ENCODE measurements at places on chromosomes 12 and 14. TPM values are rescaled to one million over a fixed set of nuclear protein-coding genes. Genes with fewer than 3 reads are reported as not detected.
A peak's percentile ranks its signal among the peaks of the same experiment; 100 is the strongest.

PRIMA1 gene
- 0.90 TPM for total RNA-seq

LTBP2 gene
- 1.1 TPM for total RNA-seq

TSHR gene
- 0.65 TPM for total RNA-seq

IFNG-AS1 gene
- total RNA-seq: not detected

CD163L1 gene
- 0.83 TPM for total RNA-seq

- DNase-seq: no peak
- H3K36me3 ChIP-seq: no peaks in the 10 kb centered on the region
- H3K27me3 ChIP-seq: peaks cover 4% of the 10 kb centered on the region
- H3K4me1 ChIP-seq: peaks cover 32% of the 10 kb centered on the region
- no peak overlapping the region for H3K4me3 ChIP-seq
These were observed 159.1 kb downstream of the ADGRD1 start for GRCh38 chr12:131112700-131113290.

GRCh38 chr12:30837595-30837994 is 82.8 kb upstream of the CAPRIN2 start:
- no peak overlapping the region for H3K27ac ChIP-seq
- H3K4me3 ChIP-seq: no peak overlapping the region
- H3K4me1 ChIP-seq: no peaks in the 10 kb centered on the region
- no peak for DNase-seq
- peaks cover 60% of the 10 kb centered on the region for H3K27me3 ChIP-seq

DNA sequence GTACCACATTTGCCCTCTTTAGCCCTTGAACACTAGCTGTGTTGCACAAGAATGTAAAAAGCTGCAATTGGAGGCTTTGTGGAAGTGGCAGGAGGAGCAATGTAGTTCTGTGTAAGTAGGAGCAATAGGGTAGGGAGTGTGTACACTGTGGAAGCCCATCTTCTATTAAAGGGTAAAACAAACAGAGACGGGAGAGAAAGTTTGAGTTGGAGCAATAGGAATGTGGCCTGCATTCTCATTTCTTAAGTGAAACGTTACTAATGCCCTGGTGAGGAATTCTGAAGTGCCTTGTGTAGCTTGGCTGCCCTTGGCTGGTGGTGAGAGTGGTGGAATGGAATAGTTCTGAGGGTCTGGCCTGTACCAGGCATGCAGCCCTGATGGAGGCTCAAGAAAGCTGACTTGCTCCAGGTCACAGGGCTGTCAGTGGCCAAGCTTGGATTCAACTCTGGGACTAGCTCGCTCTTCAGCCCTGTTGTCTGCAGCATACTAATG is 38.8 kb upstream of the ATP23 start:
- H3K27me3 ChIP-seq: peaks cover 17% of the 10 kb centered on the region
- no peak for DNase-seq
- H3K4me1 ChIP-seq: peaks cover 23% of the 10 kb centered on the region
- H3K36me3 ChIP-seq: no peaks in the 10 kb centered on the region
- no peak overlapping the region for H3K4me3 ChIP-seq

DNA sequence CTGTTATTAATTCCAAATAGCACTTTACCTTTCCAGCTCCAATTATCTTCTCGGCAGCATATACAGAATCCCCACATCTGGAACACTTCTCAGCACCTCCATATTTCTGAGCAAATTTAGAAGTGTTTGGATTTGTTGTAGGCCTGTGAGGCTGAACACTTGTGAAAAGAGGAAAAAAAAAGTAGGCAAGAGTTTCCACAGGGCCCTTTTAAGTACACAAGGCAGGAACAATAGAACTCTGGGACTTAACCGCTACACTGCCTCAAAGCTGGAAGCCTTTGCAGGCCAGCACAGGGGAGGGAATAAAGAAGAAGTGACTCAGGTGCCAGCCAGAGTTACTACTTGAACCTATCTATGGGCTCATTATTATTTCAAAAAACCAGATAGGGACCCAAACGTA is 18.6 kb downstream of the CSRP2 start:
- H3K4me3 ChIP-seq: no peak overlapping the region
- no peak for DNase-seq
- H3K27ac ChIP-seq: peak overlapping the region; percentile 33
- no peaks in the 10 kb centered on the region for H3K27me3 ChIP-seq
- peaks cover 52% of the 10 kb centered on the region for H3K36me3 ChIP-seq

DNA sequence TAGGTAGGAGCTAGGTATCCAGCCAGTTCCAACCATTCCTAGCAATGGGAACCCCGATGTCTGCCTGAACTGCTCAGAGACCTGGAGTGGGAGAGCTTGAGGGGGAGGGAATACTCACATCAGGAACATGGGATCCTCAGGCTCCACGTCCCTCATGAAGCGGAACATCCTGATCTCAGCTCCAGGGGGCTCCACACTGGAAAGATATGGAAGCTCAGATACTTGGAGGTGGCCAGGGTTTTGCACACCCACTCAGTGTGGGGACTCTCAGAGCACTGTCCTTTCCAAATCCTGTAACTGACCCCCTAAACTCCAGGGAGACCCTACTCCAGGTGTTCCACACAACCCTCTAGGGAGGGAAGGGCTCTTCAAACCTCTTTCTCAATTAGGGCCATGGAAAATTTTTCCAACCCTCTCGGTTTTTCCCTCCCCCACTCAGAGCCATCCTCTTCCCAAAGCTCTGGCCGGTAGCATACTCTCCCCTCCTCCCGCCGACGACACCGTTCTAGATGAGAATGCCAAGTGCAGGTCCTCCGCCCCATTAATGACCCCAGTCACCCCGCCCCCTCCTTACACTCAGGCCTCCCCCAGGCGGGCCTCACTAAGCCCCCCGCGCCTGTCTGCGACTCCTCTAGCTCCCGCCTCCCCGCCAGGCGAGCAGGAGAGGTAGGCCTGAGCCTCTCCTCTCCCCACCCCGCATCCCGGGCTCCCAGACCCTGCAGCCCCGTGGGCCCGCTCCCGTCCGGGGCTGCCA is 597 bp downstream of the MLF2 start:
- peak overlapping the region; percentile 99 for H3K4me3 ChIP-seq
- no peak for DNase-seq

DNA sequence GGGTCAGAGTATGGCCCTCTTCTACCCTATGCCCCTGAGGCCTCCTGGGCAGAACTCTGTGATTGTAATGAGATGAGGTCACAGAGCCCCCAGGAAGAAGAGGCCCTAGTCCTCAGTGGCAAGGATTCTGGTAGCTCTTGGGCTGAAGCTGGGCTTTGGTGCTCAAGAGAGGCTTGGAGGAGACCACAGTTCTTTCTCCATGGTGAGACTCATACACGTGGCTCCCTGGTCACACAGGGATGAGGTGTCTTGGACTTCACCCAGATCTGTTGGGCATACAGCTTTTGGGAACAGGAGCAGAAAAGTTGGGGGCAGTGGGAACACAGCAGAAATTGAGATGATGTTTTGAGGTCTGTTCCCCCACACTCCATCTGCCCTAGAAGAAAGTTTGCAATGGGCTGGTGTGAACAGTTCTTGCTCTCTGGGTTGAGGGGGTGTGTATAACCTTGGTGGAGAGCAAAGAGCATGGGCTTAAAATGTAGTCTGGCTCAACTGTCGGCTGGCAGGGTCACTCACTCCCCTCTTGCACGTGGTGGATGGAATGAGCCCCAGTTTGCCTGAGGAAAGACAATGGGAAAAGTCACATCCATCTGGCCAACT is at the start of gene KRT86:
Gene KRT86, plus strand, starts transcription at position 125 of the 600 bp plus-strand sequence. CDS start 27,272 bp downstream, outside the sequence.
- H3K4me3 ChIP-seq: no peak within 1 kb of the TSS
- peaks cover 37% of the 10 kb centered on the region for H3K27me3 ChIP-seq
- DNase-seq: peak; percentile 43
- peaks cover 5% of the 10 kb centered on the region for H3K4me1 ChIP-seq

- no peaks in the 10 kb centered on the region for H3K4me1 ChIP-seq
- no peaks in the 10 kb centered on the region for H3K36me3 ChIP-seq
- no peak for DNase-seq
These were observed 32.0 kb downstream of the RTL1 start for GRCh38 chr14:100871234-100872186.

DNA sequence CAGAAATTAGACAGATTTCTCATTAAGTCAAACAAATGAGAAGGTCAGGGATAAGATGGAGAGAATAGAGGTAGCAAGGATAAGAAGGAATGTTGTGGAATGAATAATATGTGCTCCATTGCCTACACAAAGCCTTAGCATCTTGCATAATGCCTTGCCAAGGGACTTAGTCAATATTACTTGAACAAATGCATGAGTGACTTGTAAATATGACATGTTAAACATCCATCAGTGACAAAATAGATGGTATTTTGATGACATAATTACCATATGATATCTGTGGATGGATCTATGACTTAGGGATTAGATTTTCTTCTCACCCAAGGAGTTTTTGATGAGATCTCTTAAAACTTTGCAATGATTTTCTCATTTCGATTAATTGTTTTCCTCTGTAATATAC is 194.1 kb upstream of the RASSF8 start:
- DNase-seq: no peak
- H3K4me1 ChIP-seq: no peaks in the 10 kb centered on the region
- H3K36me3 ChIP-seq: no peaks in the 10 kb centered on the region
- H3K27ac ChIP-seq: no peak overlapping the region
- H3K27me3 ChIP-seq: peaks cover 4% of the 10 kb centered on the region

GRCh38 chr14:94103554-94104150 is 6.9 kb upstream of the IFI27 start:
- no peak overlapping the region for H3K4me3 ChIP-seq
- DNase-seq: no peak
- H3K4me1 ChIP-seq: peaks cover 6% of the 10 kb centered on the region
- H3K36me3 ChIP-seq: peaks cover 8% of the 10 kb centered on the region

GRCh38 chr14:76698631-76699030 is 62.6 kb upstream of the VASH1 start:
- DNase-seq: no peak
- H3K36me3 ChIP-seq: no peaks in the 10 kb centered on the region
- H3K27ac ChIP-seq: no peak overlapping the region
- no peak overlapping the region for H3K4me3 ChIP-seq
- peaks cover 3% of the 10 kb centered on the region for H3K4me1 ChIP-seq

- DNase-seq: no peak
- no peaks in the 10 kb centered on the region for H3K27me3 ChIP-seq
- no peaks in the 10 kb centered on the region for H3K36me3 ChIP-seq
- H3K4me3 ChIP-seq: no peak overlapping the region
- H3K4me1 ChIP-seq: peaks cover 8% of the 10 kb centered on the region
- no peak overlapping the region for H3K27ac ChIP-seq
These were observed 122.9 kb downstream of the PRKCH start for GRCh38 chr14:61444215-61444768.

Measured in type B pancreatic cell (in vitro differentiated cells).